ENCODE measurements at places on chromosomes 5 and 9.
A peak's percentile ranks its signal among the peaks of the same experiment; 100 is the strongest.

DNA sequence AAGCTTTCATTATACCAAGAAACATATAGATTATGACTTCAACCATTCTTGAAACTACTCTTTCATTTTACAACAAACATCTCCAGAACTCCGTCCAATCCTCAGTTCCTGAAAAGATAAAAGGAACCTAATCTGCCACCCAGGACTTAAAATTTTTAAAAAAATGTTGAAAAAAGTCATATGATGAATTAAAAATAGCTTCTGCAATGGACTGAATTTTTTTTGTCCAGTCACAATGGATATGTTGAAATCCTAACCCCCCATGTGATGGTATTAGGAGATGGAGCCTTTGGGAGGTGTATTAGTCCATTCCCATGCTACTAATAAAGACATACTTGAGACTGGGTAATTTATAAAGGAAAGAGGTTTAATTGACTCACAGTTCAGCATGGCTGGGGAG lies 2.7 kb upstream of the ALDH1A1 start:
- no peak for DNase-seq

DNA sequence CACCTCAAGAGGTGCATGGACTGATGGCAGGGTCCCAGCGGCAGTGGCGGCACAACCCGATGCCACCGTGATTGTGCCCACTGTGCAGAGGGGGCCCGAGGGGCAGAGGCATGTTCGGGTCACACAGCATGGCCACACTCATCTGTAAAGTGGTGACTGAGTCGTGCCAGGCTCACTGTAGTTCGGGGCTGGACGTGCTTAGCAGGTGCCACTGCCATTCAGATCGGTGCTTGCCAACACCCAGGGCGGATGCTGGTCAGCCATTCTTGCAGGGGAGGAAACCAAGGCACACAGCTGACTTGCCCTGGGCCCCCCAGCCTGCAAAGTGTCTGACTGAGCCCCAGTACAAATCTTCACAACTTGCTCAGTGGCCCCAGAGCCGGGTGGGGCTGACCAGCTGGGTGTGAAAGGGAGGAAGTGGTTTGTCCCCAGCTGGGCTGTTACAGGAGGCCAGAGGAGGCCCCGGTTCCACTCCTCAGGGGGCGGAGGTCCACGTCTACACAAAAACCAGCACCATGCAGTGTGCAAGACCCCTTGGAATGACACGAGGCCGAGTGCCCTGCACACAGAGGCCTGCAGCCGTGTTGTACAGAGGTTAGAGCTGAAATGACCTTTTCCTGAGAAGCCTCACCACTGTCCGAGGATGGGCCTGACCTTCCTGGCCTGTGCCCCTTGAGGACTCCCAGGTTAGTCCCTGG lies 17.9 kb downstream of the FGD3 start:
- DNase-seq, result peak; percentile 41

- DNase-seq, result no peak
Measured at GRCh38 chr9:35856882-35857281, 13.3 kb downstream of the OR13J1 start.

DNA sequence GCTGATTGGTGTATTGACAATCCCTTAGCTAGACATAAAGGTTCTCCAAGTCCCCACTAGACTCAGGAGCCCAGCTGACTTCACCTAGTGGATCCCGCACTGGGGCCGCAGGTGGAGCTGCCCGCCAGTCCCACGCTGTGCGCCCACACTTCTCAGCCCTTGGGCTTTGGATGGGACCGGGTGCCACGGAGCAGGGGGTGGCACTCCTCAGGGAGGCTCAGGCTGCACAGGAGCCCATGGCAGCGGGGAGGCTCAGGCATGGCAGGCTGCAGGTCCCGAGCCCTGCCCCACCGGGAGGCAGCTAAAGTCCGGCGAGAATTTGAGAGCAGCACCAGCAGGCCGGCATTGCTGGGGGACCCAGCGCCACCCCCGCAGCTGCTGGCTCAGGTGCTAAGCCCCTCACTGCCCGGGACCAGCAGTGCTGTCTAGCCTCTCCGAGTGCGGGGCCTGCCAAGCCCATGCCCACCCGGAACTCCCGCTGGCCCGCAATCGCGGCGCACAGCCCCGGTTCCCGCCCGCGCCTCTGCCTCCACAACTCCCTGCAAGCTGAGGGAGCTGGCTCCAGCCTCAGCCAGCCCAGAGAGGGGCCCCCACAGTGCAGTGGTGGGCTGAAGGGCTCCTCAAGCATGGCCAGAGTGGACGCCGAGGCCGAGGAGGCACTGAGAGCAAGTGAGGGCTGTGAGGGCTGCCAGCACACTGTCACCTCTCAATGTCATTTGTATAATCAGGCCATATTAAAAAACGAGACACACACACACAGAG lies 437.2 kb downstream of the CSNK1G3 start:
- DNase-seq, result no peak

GRCh38 chr5:15794052-15794985 lies 294.3 kb downstream of the FBXL7 start:
- DNase-seq, result no peak

- DNase-seq, result peak; percentile 54
Measured at GRCh38 chr9:137114220-137114612, 317 bp downstream of the DPP7 start.

DNA sequence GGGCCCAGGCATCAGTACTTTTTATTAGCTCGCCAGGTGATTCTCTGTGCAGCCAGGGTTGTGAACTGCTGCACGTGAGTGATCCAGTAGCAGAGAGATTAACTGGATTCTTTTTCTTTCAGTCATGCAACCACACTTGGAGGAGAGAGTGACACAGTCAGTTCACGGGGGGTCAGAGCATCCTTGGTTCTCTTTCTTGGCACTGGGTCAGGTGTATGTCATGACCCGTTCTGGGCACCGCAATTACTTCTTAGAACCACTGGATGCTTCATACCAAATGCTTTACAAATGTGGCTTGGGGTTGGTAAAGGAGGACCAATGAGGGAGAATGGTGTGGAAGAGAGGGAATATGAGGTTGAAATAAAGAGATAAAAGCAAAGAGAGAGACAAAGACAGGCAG lies 368.7 kb downstream of the MLLT3 start:
- no peak for DNase-seq
